OCI-M1 (cell line): ENCODE measurements at places on chromosomes 4 and X.

GRCh38 chr4:140725556-140725955 lies 30.6 kb downstream of the TBC1D9 start:
- DNase-seq = no peak

DNA sequence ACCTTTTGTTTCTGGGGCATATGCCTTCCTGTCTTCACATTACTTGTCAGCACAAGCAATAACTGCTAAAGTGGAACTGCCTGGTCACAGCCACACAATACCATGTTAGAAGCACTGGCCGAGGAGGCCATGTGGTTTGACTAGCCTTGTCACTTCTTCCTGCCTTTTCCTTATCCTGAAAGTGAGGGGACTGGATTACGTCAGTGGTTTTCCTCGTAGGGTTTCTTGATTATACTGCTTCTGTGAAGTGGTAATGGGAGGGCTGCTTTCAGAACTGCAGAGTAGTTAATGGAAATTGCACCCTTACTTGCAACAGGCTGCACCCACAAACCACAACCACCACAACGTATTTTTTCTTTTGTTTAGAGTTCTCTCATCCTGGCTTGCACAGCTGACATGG lies 26.6 kb downstream of the ZRSR2 start:
- DNase-seq = peak; percentile 53

DNA sequence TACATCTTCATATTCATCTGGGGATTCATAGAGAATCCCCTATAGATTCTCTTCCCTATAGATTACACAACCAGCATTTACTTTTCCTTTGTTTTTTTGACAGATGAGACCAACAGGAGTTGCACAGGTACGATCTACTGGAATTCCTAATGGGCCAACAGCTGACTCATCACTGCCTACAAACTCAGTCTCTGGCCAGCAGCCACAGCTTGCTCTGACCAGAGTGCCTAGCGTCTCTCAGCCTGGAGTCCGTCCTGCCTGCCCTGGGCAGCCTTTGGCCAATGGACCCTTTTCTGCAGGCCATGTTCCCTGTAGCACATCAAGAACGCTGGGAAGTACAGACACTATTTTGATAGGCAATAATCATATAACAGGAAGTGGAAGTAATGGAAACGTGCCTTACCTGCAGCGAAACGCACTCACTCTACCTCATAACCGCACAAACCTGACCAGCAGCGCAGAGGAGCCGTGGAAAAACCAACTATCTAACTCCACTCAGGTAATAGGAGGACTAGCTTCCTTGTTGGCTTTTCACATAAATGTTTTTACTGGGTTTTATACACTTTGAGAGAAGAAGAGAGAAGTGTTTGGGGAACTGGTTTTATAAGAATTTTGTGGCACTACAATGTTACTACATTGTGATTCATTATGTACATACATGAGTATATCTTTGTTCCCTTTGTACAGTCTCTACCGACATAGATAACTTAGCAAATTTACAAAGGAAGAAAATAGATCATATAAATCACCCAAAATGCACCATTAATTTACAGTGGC lies 137.2 kb downstream of the DIPK2B start:
- DNase-seq = no peak

DNA sequence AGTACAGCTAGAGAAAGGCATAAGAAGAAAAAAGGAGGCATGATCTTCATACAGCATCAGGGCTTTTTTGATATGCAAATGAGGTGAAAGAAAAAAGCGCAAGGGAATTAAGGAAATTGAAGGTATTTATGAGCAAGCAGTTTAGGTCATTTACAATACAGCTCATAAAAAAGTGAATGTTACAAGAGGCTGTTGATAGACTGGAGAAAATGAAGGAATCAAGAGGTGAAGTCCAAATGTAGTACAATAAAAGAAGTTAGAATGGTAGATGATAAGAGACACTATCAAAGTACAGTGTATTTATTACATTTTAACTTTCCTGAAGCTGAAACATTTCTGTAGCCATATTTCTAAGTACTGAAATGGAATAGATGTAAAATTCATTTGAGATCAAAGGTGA lies 1349.5 kb downstream of the ADGRL3 start:
- DNase-seq = no peak

DNA sequence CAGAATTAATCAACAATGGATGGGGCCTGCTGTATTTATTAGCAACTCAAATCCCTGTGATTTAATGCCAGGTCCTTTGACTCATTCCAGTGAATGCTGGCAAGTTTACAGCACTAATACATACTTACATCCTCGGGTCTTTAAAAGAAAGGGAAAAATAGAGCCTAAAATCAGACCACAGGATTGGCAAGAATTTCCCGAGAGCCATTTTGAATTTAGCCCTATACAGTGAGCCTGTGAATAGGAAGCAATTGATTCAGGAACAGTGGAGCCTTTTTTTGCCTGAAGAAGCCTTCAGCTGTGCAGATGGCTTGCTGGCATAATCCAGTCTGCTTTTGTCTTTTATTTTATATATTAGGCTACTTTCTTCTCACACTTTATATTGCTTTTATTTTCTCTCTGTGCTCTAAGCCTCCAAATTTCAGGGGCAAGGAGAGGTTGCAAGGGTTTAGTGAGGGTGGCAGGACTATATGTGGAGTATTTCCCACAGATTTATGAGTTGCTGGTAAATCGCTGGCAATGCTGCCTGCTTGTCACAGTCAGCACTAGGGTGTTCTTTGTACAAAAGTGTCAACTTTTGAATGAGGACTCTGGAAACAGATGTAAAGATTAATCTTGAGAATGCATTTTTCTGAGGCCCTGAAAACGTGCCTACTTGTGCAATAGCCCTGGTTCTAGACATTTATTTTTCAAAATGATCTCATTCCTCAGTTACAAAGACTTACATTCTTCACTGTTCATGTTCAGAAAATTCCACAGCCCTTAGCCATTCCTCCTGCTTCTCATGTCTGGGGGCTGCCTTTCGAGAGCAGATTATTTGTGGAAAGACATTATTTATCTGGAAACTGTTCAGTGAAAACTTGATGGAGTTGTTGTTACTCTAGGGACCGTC lies 303.5 kb downstream of the SPRY1 start:
- no peak for DNase-seq

GRCh38 chr4:184441461-184442313 lies 32.7 kb downstream of the IRF2 start:
- DNase-seq = no peak

DNA sequence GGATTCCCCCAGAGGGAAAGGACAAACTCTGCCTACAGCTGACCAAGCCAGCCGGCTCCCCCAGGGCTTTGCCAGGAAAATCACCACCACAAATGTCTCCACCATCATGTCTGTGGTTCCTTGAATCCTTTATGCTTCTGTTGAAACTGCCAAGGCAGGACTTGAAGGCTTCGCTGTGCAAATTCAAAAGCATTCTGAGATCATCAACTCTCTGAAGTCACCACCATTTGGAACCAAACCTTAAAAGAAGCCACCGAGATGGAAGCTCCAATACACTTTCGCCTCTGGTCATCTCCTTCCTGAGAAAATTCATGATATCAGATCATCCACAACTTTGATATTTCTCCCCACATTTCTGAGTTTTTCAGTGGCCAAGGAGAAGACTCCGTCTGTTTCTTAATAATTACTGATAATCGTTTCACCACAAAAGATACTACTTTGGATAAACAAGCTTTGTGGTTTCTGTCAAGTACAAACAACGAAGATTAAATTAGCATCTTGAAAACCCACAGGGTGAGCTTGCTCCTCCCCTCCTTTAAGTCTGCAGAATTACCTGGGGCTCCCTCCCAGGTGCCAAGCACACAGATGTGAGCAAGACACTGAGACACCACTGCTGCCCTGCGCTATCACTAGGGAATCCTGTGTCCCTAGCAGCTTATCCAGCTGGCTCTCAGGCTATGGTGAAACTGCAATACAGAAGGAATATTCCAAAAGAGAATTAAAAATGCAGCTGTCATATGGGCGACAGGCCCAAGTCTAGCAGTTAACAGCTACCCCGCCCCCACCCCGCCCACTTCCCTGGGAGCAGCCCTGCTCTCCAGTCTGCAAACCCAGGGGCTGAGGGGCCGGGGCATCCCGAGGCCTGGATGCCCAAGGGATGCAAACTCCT lies 125.0 kb upstream of the TBL1X start:
- DNase-seq = peak; percentile 25

DNA sequence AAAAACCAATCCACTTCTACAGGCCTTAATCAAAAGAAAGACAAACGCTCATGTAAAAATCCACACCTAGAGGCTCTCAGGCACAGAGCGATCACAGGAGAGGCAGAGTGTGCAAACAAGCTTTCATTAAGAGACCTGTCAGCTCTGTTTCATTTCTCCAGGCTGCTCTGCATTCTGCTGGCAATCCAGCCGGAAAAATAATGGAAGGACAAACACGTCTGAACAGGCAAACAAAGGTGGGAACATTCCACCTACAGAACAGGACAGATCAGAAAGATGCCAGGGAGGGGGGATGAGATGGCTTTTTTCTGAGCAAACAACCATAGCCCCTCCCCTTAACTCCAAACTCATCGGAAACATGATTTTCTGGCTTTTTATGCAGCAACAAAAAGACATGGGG lies 9.7 kb downstream of the SOD3 start:
- DNase-seq = no peak

DNA sequence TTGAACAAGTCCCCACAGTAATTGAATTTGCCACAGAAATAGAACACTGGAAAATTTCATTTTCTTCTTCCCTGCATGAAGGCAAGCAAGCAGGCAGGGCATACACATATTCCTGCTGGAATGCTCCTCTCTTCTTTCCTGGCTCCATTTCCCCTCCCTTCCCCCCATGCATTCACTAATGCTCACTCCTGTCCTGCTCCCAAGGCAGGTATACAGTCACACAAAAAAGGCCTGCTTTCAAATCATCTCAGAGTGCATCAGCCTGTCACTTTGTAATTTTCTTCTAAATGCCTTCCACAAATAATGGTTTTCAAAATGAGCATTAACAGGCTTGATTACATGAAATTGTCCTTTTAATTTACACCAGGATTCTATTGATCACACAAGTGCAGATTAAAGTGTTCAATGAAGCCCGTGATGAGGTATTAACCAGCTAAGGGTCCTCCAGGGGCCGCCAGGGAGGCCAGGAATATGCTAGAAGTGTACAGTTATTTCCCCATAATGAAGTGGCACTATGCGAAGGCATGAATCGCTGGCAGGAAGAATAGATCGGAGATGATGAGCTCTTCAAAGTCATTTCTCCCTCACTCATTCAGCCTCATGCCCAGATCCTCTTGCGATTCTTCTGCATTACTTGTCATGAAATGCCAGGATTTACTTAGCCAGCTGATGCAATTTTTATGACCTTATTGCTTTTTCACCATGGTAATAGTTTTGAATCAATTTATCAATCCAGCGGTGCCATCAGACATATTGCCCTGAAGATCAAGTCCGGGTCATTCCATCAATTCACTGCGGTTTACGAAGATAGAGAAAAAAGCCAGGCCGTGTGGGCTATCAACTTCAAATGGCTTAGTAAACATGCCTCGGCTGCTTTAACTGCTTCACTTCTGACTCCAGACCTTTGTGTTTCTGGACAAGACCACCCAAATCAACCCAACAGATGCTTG lies 243.5 kb downstream of the GPAT3 start:
- no peak for DNase-seq

DNA sequence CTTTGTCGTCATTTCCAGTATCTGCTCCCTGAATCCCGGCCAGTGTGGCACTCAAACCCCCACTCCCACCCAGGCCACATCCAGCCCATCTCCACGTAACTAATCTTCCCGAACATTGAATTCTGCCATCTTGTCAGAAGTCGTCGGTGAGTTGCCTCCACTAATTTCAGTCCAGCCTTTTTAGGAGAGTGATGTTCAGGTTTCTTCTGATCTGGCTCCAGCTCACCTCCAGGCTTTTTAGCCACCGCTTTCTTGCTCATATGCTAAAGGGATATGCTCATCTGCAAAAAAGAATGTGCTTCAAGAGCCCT lies 1.3 kb downstream of the TMEM165 start:
- peak; percentile 41 for DNase-seq

DNA sequence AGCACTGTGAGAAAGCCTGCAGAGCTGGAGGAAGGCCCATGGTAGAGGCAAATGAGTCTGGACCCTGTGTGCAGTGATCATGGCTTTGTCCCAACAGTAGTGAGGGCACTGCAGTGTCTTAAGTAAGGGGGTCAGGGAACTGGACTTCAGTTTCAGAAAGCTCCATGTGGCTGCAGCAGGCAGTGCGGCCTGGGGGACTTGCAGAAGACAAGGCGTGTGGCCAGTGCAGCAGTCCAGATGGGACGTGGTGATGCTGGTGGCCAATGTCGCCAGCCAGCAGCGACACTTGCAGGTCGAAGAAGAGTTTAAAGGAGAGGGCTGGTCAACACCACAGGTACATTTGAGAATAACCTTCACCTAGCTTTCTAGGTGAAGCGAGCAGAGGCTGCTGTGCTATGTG lies 113.4 kb downstream of the ZNF827 start:
- DNase-seq = no peak

DNA sequence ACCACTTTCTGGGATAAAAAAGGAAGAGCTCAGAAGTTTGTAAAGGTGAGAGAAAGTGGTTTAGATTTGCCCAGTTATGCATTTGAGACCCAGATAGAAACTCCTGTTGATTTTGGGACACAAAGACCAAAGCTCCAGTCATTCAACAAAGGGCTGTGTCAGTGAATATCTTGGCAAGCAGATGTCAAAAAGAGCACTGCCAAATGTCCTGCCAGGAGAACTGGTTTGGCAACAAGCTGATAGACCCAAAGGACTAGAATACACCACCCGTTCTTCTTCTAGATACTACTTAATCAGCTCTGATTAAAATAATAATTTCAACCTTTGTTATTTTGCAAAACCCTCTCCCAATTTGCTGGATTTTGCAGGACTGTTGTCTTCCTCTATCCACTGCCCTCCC lies 121.4 kb downstream of the NHS start:
- DNase-seq = no peak

- peak; percentile 78 for DNase-seq
Observed at GRCh38 chrX:38654302-38654701, 93.0 kb downstream of the TSPAN7 start.

DNA sequence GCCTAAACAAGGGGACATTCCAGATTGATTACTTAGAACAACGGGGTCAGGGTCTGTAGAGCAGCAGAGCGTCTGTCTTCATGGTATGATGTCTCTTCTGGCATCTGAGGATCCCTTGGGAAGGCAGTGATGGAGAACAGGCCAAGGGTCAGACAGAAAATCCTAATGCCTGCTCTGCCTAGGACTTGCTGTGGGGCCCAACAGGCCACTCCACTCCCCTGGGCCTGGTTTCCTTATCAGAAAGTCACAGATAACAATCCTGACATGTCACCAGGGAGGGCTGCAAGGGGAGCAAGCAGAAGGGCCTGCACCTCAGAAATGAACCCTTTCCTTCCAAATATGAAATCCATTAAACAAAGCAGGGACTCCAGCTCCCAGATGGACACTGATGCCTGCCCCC lies 21.4 kb upstream of the ARHGAP6 start:
- no peak for DNase-seq

DNA sequence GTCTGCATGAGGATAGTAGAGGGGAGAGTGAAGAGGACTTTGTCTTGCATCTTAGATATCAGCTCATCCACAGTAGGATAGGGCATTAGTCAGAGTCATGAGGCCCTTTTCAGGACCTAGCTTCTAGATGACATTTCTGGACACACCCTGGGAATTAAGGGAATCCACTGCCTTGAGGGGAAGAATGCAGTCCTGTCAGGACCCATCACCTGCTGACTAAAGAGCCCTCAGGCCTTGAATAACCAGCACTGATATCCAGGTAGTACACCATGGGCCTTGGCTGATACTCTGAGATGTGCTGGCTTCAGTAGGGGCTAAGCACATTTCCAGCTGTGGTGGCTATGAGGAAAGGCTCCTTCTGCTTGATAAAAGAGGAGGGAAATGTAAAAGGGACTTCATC lies 134.4 kb downstream of the EDA2R start:
- DNase-seq = no peak
